ENCODE measurements at places on chromosomes 5 and 9. TPM values are rescaled to one million over a fixed set of nuclear protein-coding genes. Genes with fewer than 3 reads are reported as not detected.

- H3K36me3 ChIP-seq: no peaks in the 10 kb centered on the region
- no peaks in the 10 kb centered on the region for H3K27me3 ChIP-seq
- no peak overlapping the region for H3K4me3 ChIP-seq
These were observed 10.2 kb downstream of the HAND1 start for GRCh38 chr5:154467655-154468354.

DNA sequence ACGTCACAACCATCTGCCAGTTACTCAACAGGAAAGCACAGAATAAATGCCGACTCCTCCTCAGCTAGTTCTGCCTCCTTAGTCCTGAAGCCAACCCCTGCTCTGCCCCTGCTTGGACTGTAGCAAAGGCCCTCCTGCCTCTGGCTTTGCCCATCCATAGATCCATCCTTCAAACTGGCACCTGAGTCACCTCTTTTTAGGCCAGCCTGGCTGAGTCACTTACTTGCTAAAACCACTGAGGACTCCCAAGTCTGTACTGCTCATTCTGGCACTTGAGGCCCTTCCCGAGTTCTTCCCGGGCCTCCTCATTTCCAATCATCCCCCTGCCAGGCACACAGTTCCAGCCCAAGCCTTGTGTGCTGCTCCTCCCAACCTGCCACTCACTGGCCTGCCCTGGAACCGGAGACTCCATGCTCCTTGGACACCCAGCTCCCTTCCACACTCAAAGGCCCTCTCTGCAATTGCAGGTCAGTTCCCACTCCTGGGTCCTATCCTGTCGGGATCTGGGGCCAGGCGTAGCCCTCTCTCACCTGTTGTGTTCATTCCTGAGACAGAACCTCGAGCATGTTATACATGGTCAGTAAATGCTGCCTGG lies 220.1 kb downstream of the DAB2IP start:
- no peak overlapping the region for H3K4me3 ChIP-seq
- no peaks in the 10 kb centered on the region for H3K27me3 ChIP-seq
- no peaks in the 10 kb centered on the region for H3K4me1 ChIP-seq
- no peak for DNase-seq
- H3K36me3 ChIP-seq: no peaks in the 10 kb centered on the region

GRCh38 chr5:14161825-14162556 lies 18.8 kb downstream of the TRIO start:
- no peaks in the 10 kb centered on the region for H3K36me3 ChIP-seq
- DNase-seq: no peak

GRCh38 chr5:170294057-170294456 lies 3.5 kb downstream of the LCP2 start:
- H3K4me1 ChIP-seq: peaks cover 2% of the 10 kb centered on the region
- no peak overlapping the region for H3K27ac ChIP-seq
- no peak overlapping the region for H3K4me3 ChIP-seq
- H3K36me3 ChIP-seq: no peaks in the 10 kb centered on the region
- DNase-seq: no peak

DNA sequence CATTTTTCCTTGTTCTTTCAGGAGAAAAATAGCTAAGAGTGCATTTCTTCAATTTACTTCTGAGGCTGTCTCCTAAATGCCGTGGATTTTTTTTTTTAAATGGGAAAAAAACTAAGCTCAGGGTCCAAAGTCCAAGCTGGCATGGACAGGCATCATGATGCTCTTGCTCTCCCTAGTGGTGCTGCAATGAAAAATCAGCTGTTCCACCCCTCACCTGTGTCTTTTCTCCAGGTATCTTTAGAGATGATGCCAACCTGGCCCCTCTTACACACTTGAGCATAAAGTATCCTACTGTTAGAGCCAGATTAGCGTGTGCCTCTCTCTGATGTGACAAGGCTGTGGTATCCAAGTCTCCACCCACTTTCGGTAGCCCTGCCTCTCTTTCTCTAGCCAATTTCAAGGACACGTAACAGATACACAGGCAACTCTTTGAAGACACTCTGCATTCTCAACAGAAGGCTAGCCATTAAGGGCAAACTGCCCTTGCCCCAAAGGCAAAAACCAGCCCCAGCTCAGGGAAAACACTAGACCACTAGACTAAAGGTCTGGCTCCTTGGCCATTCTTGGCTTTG lies 208.8 kb downstream of the SAXO1 start:
- H3K27ac ChIP-seq: no peak overlapping the region
- DNase-seq: no peak
- H3K4me3 ChIP-seq: no peak overlapping the region
- H3K36me3 ChIP-seq: no peaks in the 10 kb centered on the region

DNA sequence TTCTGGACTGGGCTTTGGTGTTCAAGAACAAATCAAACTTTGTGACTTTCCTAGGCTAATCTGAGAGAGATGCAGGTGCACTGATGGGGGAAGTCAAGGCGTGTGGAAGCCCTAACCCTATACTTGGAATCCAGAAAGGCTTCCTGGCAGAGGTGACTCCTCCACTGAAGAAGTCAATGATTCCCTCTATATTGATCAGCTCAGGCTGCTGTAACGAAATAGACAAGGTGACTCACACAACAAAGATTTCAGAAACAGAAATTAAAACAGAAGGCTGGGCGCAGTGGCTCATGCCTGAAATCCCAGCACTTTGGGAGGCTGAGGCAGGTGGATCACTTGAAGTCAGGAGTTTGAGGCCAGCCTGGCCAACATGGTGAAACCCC lies 69.6 kb upstream of the GGTA1 start:
- H3K27me3 ChIP-seq: no peaks in the 10 kb centered on the region
- no peak overlapping the region for H3K4me3 ChIP-seq
- H3K36me3 ChIP-seq: no peaks in the 10 kb centered on the region
- H3K27ac ChIP-seq: peak overlapping the region; percentile 70

- no peak overlapping the region for H3K27ac ChIP-seq
- H3K36me3 ChIP-seq: no peaks in the 10 kb centered on the region
- H3K4me3 ChIP-seq: no peak overlapping the region
- H3K4me1 ChIP-seq: peaks cover 2% of the 10 kb centered on the region
- H3K27me3 ChIP-seq: no peaks in the 10 kb centered on the region
These were observed 239.1 kb downstream of the ENC1 start for GRCh38 chr5:74401281-74401945.

- no peak for DNase-seq
- H3K4me1 ChIP-seq: peaks cover 16% of the 10 kb centered on the region
- no peak overlapping the region for H3K27ac ChIP-seq
- peak overlapping the region; percentile 79 for H3K4me3 ChIP-seq
These were observed 965 bp downstream of the CLTA start for GRCh38 chr9:36191686-36192085.

DNA sequence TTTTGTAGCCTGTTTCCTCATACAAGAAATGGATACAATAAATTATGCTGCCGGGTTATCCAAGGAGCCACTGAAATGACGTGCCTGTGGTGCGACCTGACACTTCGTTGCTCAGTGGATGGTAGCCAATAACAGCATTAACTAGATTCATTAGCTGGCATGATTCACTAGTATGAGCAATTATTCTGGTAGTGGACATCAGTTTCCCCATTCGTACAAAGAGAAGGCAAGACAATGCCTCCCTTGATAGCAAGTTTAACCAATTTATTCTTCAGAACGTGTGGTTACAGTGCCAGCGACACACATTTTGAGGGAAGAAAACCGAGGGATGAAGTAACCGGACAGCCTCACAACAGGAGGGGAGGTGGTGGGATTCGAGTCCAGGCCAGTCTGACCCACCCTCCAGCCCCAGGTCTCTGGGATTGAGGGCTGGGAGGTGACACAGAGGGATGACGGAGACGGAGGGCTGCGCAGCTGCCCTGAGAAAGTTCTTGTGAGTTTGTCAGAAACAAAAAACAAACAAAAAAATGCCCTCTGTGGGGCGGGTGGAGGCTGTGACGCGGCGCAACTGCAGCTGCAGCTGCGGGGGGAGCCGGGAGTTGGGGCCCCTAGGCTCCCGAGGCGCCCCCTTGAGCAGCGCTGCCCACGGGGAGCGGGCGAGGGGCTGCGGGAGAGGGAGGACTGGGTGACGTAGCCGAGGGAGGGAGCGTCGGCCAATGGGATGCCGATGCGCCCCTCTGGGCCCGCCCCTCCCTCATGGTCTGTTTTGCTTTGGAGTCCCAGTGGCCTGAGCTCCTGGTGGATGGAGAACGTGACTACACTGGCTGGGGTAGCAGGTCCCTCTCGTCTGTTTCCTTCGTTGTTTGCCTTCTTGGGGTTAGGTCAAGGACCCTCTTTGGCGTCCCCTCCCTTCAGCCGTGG lies 10.9 kb downstream of the LHX2 start:
- H3K36me3 ChIP-seq: no peaks in the 10 kb centered on the region
- H3K4me1 ChIP-seq: no peaks in the 10 kb centered on the region
- no peak for DNase-seq
- no peaks in the 10 kb centered on the region for H3K27me3 ChIP-seq
- no peak overlapping the region for H3K4me3 ChIP-seq

- no peaks in the 10 kb centered on the region for H3K36me3 ChIP-seq
- no peaks in the 10 kb centered on the region for H3K4me1 ChIP-seq
- H3K27ac ChIP-seq: no peak overlapping the region
- H3K4me3 ChIP-seq: no peak overlapping the region
- no peak for DNase-seq
These were observed 37.2 kb downstream of the PLAC8L1 start for GRCh38 chr5:146068206-146068605.

- H3K27ac ChIP-seq: no peak overlapping the region
- DNase-seq: no peak
- H3K4me1 ChIP-seq: no peaks in the 10 kb centered on the region
- H3K36me3 ChIP-seq: no peaks in the 10 kb centered on the region
- H3K27me3 ChIP-seq: no peaks in the 10 kb centered on the region
These were observed 25.0 kb upstream of the CAST start for GRCh38 chr5:96637196-96637595.

- no peaks in the 10 kb centered on the region for H3K27me3 ChIP-seq
- no peak for DNase-seq
- peak overlapping the region; percentile 59 for H3K4me3 ChIP-seq
- no peaks in the 10 kb centered on the region for H3K36me3 ChIP-seq
These were observed 535 bp downstream of the JMY start for GRCh38 chr5:79236362-79236969.

DNA sequence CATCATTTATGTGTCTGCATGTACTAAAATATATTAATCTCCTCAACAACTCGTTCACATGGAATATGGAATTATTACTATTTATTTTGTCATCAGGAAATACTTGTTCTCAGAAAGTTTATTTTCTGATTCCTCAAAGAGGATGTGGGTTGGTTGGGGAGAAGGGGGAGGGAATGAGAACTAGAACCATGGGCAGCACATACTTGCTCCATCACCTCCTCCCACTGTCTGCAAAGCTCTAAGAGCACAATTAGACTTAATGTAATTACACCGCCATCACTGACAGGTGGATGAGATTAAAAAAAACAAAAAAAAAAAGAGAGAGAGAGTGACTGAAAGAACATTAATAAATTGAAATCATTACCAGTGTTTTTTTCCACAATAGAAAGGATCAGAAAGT lies 98.2 kb downstream of the OXCT1 start:
- peaks cover 5% of the 10 kb centered on the region for H3K4me1 ChIP-seq
- H3K36me3 ChIP-seq: no peaks in the 10 kb centered on the region
- no peak overlapping the region for H3K27ac ChIP-seq
- no peak overlapping the region for H3K4me3 ChIP-seq
- H3K27me3 ChIP-seq: no peaks in the 10 kb centered on the region
- no peak for DNase-seq

DNA sequence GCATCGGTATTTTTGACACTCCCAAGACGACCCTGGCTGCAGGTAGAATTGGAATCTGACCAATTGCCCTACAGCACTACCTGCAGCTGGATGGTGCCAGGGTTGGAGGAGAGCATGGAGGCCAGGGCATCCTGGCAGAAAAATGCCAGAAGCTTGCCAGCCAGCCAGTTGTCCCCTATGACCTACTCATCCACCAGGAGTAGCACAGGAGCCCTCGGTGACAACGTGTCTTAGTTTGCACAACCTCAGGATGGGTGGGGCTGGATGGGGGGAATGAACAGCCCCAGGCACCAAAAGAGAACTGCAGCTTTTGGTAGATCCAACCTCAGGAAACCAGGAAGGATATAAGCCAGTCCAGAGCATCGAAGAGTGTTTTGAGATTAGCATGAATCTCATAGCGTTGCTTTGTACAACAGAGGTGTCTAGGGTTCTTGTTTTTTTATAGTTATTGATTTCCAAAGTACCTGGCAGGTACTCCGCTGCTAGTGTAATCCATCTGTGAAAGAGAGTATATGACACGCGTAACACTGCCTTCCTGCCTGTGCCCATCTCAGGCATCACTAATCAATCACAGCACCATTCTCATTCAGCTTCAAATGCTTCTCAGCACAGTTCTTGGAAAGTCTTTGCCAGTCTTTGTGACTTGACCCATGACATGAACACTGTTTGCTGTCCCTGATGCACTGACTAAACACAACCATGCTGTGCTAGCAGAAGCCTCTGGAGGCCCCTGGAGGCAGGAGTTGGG lies 36.7 kb upstream of the ASS1 start:
- no peaks in the 10 kb centered on the region for H3K4me1 ChIP-seq
- H3K36me3 ChIP-seq: no peaks in the 10 kb centered on the region
- H3K27me3 ChIP-seq: no peaks in the 10 kb centered on the region
- no peak for DNase-seq
- no peak overlapping the region for H3K4me3 ChIP-seq
- no peak overlapping the region for H3K27ac ChIP-seq

DNA sequence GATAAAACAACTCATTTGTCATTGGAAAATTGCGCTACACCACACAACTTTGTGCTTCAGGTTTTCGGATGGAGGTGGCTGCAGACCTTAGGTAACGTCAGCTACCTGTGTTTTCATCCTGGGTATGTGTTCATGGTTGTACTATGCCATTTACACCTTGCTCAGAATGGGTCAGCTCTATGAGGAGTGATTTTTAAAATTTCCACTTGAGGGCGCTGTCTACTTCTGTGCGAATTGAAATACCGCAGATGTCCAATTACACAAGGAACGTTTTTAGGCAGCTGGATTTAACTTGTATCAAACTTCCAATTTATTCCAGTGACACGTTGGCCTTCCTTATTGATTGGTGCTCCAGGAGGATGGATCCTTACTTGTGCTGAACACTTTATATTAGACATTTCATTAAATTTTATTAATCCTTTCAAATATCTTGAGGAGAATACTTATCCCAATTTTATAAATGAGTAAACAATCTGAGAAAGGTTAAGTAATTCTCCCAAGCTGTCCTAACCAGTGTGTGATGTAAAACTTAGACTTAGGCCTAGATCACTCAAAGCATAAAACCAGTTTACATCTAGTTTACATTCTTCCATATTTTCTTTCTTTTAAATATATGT lies 23.4 kb downstream of the DMRTA1 start:
- no peak overlapping the region for H3K4me3 ChIP-seq
- DNase-seq: no peak
- H3K4me1 ChIP-seq: no peaks in the 10 kb centered on the region
- no peaks in the 10 kb centered on the region for H3K27me3 ChIP-seq
- H3K36me3 ChIP-seq: no peaks in the 10 kb centered on the region

GRCh38 chr9:121105531-121105930 lies 30.8 kb downstream of the CNTRL start:
- no peaks in the 10 kb centered on the region for H3K27me3 ChIP-seq
- no peak overlapping the region for H3K4me3 ChIP-seq
- no peaks in the 10 kb centered on the region for H3K36me3 ChIP-seq
- H3K4me1 ChIP-seq: no peaks in the 10 kb centered on the region
- no peak overlapping the region for H3K27ac ChIP-seq

- no peak for DNase-seq
- no peaks in the 10 kb centered on the region for H3K27me3 ChIP-seq
- no peak overlapping the region for H3K4me3 ChIP-seq
- H3K36me3 ChIP-seq: no peaks in the 10 kb centered on the region
- no peak overlapping the region for H3K27ac ChIP-seq
These were observed 125.4 kb downstream of the ATPSCKMT start for GRCh38 chr5:10124287-10124686.

CDC20B gene
- not detected for total RNA-seq

LURAP1L gene
- 3.0 TPM for total RNA-seq

GTF3C5 gene
- 50.4 TPM for total RNA-seq

ENTPD2 gene
- total RNA-seq: 5.1 TPM

MARCOL gene
- total RNA-seq: 0.72 TPM

PPP3R2 gene
- total RNA-seq: not detected

ANKRD20A1 gene
- total RNA-seq: 1.7 TPM

TBCA gene
- 125 TPM for total RNA-seq

All from ovary (tissue), 10 donors.